ENCODE measurements at places on chromosomes 7 and 10.

GRCh38 chr7:116955801-116956476 is 2.6 kb downstream of the ST7 start:
- DNase-seq, result no peak

DNA sequence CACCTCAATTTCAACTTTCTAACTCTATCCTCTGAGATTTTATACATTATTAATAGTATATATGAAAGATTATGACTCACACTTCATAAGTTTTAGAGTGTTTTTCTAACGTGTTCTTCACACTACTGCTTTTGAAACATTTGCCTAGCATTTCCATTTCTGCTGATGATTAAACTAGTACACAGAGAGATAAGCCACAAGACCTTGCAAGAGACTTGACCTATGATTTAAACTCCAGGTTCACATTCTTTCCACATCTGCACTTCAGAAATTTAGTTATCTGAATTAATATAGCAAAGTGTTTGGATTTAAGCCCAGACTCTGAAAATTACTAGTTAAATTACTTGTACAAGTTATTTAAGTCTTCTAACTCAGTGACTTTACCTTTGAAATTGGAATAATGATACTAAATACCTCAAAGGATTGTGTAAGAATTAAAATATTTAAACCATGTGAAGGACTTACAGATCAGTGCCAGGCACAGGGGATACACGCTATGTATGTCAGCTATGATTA is 66.6 kb downstream of the PCLO start:
- no peak for DNase-seq

DNA sequence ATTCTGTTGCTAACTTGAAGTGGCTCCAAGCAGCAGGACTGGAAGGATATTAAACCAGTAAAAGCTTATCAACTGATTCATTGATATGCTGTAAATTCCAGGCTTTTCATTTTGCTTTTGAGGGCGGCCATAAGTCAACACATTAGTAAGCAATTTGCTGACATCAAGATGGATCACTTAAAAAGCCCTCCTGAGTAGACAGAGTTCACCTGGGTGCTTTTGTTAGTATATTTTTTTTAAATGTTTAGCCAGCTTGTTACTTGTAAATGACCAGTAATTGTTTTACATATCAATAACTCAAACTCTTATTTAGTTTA is 26.5 kb downstream of the RNF32 start:
- no peak for DNase-seq

DNA sequence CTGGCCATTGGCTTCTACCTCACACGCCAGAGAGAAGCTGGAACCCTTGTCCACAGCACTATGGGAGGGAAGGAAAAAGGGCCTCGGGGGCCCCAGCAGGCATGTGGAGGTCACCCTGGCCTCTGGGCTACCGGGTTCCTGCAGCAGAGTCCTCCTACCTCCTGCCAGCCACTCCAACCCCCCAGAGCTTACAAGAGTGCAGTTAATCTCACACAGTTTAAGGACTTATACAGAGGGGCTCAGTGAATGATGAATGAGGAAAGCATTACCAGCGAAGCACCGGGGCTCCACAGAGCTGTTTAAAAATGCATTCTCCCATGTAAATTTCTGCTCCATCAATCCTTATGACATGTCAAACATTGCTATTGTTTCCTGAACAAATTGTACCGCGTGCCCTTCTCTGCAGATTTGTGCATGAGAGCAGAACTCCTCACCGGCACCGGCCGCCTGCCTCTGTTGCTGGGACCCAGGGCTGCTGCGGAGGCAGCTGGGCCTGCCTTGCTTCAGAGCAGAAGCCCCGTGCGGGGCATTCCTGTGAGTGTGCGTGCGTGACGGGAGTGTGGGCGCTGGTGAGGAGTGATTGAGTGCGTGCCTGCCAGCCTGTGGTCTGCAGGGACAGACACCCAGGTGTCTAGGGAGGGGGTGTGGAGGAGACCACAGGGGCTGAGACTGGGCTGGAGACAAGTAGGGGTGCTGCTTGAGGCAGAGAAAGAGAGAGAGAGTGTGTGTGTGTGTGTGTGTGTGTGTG is 52.8 kb downstream of the C10orf105 start:
- DNase-seq, result no peak

DNA sequence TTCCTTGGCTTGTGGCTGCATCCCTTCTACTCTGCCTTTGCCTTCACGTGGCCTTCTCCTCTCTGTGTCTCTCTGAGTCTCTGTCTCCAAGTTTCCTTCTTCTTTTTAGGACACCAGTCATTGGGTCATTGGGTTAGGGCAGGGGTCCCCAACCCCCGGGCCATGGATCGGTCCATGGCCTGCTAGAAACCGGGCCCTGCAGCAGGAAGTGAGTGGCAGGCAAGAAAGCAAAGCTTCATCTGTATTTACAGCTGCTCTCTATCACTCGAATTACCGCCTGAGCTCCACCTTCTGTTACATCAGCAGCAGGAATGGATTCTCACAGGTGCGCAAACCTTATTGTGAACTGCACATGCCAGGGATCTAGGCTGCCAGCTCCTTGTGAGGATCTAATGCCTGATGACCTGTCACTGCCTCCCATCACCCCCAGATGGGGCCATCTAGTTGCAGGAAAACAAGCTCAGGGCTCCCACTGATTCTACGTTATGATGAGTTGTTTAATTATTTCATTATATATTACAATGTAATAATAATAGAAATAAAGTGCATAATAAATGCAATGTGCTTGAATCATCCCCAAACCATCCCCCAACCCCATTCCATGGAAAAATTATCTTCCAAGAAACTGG is 47.9 kb upstream of the DOCK1 start:
- DNase-seq, result no peak

- no peak for DNase-seq
Observed at GRCh38 chr10:71522442-71523144, 125.9 kb downstream of the CDH23 start.

DNA sequence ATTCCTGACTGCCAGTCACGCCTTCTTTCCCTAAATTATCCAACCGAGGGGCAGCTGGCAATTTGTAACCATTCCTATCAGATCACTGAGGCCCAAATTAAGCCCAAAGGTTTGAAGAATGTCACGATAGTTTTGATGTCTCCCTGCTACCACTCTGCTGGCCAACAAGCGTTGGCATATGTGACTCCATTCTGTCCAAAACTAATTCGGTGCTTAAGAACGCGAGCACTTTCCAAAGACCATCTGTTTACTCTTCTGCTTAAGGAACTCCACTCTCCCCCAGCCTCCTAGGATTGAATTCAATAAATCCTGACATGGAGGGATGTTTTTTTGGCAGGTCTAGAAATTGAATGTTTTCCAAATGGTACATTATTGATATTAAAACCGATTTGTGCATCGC is 131.5 kb upstream of the CTBP2 start:
- no peak for DNase-seq

GRCh38 chr10:14312014-14312413 is 18.7 kb downstream of the FRMD4A start:
- no peak for DNase-seq

DNA sequence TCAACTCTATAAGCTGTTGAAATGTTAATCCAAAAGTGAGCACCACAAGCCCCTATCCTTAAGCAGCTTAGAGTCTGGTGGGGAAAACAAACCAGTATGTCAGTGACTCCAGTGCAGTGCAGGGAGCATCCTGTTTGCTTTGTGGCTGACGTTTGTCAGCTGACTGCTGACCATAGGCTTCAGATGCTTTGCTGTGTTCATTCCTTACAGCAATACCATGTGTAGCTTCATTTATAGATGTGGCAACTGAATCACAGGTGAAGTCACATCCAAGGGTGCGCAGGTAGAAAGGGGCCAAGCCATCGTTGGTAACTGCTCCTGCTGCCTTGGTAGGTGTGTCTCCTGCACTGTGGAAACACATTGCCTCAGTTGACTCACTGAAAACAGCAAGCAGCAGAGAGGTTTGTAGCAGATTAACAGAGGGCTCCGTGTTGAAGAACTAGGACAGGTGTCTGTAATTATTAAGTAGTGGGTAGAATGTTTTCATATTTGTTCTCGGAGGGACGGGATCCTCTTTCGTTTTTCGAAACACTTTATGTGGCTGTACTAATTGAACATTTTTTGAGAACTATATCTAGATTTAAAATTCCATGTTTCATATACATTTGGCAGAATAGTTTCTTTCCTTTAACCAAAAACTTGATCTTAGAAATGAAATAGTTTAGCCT is 2.0 kb downstream of the INSIG1 start:
- DNase-seq, result no peak

DNA sequence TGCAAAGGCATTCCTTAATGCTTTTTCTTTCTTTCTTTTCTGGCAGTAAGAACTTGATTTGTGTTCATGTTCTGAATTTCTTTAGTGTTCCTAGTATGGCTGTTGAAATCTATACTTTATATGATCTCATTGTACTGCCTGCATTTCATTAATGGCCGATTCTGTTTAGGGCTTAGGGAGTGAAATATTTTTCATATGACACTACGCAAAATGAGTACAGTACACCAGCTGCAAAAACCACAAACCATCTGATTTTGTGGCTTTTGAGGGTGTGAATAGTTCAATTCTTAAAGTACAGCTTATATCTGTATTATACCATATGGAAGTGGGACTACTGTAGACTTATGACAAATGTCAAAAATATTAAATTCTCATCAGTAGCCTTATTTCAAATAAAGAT is 69.1 kb upstream of the FOXP2 start:
- DNase-seq, result no peak

All from activated T-helper 1 cell treated with anti-CD3 and anti-CD28 coated beads, Interleukin-2, amount 50 U/mL, for 16 hours (primary cell).